NCI-H460 (cell line): ENCODE measurements at places on chromosomes 5 and 9. TPM values are rescaled to one million over a fixed set of nuclear protein-coding genes. Genes with fewer than 3 reads are reported as not detected.
A peak's percentile ranks its signal among the peaks of the same experiment; 100 is the strongest.

C9orf153 gene
- total RNA-seq = 0.14 and 0.40 TPM in 2 replicates

PLAC8L1 gene
- not detected in 2 replicates for total RNA-seq

ACTBL2 gene
- not detected in 2 replicates for total RNA-seq

- no peak for DNase-seq
These were observed 12.4 kb downstream of the ITGA2 start for GRCh38 chr5:53001541-53001940.

GRCh38 chr5:59766427-59767210 lies 126.9 kb downstream of the PDE4D start:
- DNase-seq = no peak

- no peak for DNase-seq
These were observed 53.3 kb downstream of the FOXD1 start for GRCh38 chr5:73395256-73395655.

DNA sequence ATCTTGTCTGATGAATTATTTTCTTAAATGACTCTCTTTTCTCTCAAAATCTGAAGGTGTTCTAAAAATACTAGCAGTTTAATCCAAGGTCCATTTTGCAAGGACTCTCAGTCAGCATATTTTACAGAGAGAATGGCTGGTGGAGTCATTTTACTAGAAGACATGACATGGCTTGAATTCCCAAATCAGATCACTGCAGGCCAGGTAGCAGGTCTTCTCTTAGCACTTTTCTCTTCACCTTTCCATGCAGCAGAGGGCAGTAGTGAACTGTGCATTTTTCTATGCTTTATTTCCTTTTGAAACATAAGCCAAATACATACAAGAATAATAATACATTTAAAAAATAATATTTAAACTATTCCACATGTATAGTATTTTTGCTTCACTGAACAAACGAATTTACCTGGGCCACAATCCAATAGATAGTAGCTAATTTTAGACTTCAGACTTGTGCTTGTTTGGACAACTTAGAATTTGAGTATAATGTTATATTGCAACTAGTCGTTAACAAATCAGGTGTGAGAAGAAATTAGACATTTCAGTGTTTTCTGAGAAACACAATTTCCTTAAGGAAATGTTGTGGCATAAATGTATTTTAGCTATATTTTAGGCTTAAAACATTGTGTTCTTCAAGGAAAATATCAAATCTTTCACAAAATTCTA lies 289.4 kb upstream of the DAB2 start:
- peak; percentile 89 for DNase-seq

DNA sequence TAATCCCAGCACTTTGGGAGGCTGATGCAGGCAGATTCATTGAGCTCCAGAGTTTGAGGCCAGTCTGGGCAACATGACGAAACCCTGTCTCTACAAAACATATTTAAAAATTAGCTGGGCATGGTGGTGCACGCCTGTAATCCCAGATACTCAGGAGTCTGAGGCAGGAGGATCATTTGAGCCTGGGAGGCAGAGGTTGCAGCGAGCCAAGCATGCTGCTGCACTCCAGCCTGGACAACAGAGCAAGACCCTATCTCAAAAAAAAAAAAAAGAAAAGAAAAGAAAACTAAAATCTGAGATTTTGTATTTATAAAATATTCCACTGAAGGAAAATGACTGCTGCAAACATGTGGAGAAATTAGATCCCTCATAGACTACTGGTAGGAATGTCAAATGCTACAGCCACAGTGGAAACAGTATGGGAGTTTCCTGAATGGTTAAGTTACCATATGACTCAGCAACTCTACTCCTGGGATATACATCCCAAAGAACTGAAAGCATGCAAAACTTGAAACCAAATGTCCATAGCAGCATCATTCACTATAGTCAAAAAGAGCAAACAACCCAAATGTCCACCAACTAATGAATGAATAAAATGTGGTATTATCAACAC lies 106.1 kb downstream of the UBAP2 start:
- DNase-seq = peak; percentile 46
